Tibial artery (tissue), 4 donors: ENCODE measurements at places on chromosomes 2 and 18.
A peak's percentile ranks its signal among the peaks of the same experiment; 100 is the strongest.

- no peak for DNase-seq
These were observed 146.7 kb upstream of the EPAS1 start for GRCh38 chr2:46150445-46150955.

GRCh38 chr2:111182121-111182520 lies 61.4 kb downstream of the BCL2L11 start:
- DNase-seq: no peak

DNA sequence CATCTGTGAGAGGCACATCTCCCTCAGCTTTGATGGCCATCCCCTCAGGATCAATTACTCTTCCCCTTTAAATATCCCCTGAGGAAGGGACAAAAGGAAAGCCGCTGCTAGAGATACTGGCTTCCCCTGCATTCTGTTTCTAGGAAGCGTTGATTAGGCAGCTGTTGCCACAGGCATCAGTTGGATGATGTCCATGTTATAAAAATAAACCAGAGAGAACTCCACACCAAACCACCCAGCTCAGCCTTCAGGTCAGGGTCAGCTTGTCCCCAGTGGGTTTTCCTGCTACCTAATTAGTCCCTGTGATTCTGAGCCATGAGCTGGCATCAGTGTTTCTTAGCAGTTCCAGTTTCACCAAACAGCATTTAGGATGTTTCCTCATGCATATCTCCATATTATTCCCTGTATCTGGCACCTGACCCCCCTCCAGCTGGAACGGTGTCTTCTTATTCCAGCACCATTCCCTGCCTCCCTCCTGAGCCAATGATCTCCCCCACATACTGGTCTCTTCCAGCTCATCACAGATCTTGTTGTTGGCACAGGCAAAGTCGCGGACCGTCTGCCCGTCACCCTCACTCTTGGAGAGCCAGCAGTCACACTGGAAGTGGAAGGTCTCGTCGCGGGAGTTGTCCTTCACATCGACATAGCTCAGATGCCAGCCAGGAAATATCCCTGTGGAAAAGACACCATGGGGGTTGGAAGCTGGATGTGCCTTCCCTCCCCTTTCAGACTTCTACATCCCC lies 168.4 kb downstream of the LOXHD1 start:
- DNase-seq: no peak

DNA sequence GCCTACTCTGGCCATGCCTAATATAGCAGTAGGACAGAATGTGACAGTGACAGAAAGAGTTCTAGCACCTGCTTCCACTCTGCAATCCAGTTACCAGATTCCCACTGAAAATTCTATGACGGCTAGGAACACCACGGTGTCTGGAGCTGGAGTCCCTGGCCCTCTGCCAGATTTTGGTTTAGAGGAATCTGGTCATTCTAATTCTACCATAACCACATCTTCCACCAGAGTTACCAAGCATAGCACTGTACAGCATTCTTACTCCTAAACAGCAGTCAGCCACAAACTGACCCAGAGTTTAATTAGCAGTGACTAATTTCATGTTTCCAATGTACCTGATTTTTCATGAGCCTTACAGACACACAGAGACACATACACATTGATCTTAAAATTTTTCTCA lies 45.2 kb upstream of the TTR start:
- no peak for DNase-seq

DNA sequence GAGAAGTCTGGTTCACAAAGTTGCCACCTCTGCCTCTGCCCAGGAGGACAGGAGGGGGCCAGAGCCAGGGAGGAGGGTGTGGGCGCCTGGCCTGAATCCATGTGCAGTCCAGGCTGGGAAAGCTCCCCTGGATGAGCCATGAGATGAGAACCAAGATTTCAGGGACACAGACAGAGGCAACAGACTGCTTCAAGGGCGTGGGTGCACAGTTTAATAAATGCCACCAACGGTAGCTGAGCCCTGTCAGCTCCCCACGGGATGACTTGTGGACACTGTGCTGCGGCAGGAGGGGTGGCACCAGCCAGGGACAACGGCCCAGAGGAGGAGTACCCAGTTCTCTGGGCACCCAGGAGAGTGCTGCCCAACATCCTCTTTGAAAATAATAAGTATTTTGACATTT lies 15.2 kb downstream of the CAPG start:
- peak; percentile 57 for DNase-seq

GRCh38 chr2:65031341-65032018 lies 24.7 kb upstream of the CEP68 start:
- DNase-seq: no peak

DNA sequence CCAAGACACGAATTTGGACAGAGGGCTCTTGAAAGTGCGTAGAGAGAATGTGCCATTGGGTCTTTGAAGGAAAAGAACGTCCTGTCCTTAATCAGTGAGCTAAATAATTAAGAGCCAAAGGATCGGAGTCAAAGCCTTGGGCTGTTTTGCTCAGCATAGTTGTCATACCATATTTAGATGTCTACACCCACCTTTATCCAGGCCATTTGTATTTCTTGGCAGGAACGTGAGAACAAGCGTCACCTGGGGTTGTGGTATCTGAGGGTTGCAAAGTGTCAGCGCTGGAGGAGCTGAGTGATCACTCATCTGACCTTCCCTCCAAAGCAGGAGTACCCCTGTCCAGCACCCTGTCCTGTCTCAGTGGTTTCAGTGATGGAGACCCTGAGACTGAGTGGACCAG lies 4.5 kb downstream of the LPIN1 start:
- DNase-seq: no peak

- no peak for DNase-seq
These were observed 25.2 kb downstream of the PDIA6 start for GRCh38 chr2:10787176-10787968.

GRCh38 chr2:16148632-16149348 lies 208.4 kb downstream of the MYCN start:
- DNase-seq: no peak

GRCh38 chr2:111975053-111975552 lies 76.7 kb downstream of the MERTK start:
- DNase-seq: peak; percentile 75

DNA sequence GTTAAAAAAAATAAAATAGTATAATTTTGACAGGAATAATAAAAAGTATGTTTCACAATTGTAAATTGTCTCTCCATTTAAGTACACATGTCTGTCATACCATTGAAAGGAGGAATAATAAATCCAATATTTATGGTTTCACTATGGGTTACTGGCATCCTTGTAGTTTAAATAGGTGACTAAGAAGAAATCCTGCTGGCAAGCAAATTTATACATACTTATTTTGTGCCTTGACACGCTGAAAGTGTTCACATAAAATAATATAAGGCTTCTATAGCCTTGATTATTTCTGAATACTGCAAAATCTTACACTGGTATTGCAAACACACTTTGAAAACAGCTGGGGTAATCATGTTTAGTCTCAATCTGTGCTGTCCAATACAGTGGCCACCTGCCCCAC lies 138.3 kb upstream of the ETAA1 start:
- no peak for DNase-seq

DNA sequence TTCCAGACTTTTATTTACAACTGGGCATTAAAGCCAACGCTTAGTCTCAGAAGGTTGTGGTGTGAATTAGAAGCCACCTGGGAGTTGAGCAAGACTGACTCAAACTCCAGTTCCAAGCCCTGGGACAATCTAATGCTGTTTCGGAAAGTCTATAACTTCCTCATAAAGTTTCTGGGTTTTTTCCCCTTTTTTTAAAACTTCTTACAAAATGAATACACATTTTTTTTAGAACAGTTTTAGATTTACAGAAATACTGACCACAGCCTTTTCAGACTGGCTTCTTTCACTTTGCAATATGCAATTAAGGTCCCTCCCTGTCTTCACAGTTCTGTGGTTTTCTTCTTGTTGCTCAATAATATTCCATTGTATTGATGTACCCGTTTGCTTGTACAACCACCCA lies 115.9 kb upstream of the TWIST2 start:
- DNase-seq: no peak

GRCh38 chr2:119338826-119339561 lies 27.6 kb downstream of the C2orf76 start:
- peak; percentile 40 for DNase-seq
